Cardiac atrium fibroblast (primary cell): ENCODE measurements at places on chromosomes 1 and 21. TPM values are rescaled to one million over a fixed set of nuclear protein-coding genes. Genes with fewer than 3 reads are reported as not detected.

The CC2D1B gene
- 19.7 and 24.5 TPM in 2 replicates for total RNA-seq

The MTMR11 gene
- 7.0 and 10.7 TPM in 2 replicates for total RNA-seq

The CYP4B1 gene
- not detected in 2 replicates for total RNA-seq

The C1orf35 gene
- 5.0 and 13.5 TPM in 2 replicates for total RNA-seq

The HMCN1 gene
- 42.8 and 44.2 TPM in 2 replicates for total RNA-seq

The ZBTB21 gene
- 4.0 and 5.3 TPM in 2 replicates for total RNA-seq

The SEC16B gene
- 1.8 TPM in 2 replicates for total RNA-seq

The SGIP1 gene
- total RNA-seq, result 0.81 and 3.2 TPM in 2 replicates

The C1orf226 gene
- 0.49 and 1.1 TPM in 2 replicates for total RNA-seq

The FNDC5 gene
- total RNA-seq, result 0.16 and 13.5 TPM in 2 replicates

The HSF2BP gene
- 1.5 and 2.0 TPM in 2 replicates for total RNA-seq

The KRTAP10-1 gene
- total RNA-seq, result not detected in 2 replicates

The ATXN7L2 gene
- total RNA-seq, result 3.1 and 4.7 TPM in 2 replicates

The TAS1R1 gene
- not detected in 2 replicates for total RNA-seq

The DPT gene
- 1.6 and 3.6 TPM in 2 replicates for total RNA-seq

The SIM2 gene
- total RNA-seq, result not detected in 2 replicates

The TRAF3IP3 gene
- not detected in 2 replicates for total RNA-seq

The NCDN gene
- 26.9 and 31.3 TPM in 2 replicates for total RNA-seq

The LHX8 gene
- not detected in 2 replicates for total RNA-seq

The OPRD1 gene
- total RNA-seq, result not detected in 2 replicates

The FALEC gene
- not detected in 2 replicates for total RNA-seq

The EFNA3 gene
- 0.90 and 2.8 TPM in 2 replicates for total RNA-seq
